ENCODE measurements at places on chromosomes 5 and 9.
A peak's percentile ranks its signal among the peaks of the same experiment; 100 is the strongest.

- DNase-seq, result no peak
These were observed 10.6 kb upstream of the QSOX2 start for GRCh38 chr9:136255896-136256890.

GRCh38 chr5:131495536-131496399 is 139.3 kb downstream of the RAPGEF6 start:
- no peak for DNase-seq

DNA sequence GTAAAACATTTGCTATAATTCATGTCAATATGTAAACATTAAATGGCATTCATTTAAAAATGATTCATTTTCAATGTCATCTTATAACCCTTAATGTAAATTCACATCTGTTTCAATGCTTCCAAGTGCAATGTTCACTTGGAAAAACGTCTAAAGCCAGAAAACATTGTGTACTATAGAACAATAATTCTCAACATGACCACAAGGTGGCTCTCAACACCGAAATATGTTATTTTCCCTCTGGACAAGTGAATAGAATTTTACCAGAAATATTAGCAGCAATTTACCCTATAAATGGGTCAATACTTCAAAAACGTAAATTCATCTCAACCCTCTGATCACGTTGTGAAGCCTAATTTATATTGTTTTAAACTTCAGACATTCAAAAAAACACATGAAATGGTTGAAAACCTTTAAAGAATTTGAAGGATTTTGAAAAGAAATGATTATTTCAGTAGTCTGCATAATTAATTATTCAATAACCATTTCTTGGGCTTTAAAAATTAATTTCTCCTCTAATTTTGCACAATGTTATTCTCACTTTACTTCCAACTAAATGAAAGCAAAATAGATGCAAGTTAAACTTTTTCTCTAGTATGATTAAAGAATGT is 11.0 kb downstream of the CDH10 start:
- no peak for DNase-seq

DNA sequence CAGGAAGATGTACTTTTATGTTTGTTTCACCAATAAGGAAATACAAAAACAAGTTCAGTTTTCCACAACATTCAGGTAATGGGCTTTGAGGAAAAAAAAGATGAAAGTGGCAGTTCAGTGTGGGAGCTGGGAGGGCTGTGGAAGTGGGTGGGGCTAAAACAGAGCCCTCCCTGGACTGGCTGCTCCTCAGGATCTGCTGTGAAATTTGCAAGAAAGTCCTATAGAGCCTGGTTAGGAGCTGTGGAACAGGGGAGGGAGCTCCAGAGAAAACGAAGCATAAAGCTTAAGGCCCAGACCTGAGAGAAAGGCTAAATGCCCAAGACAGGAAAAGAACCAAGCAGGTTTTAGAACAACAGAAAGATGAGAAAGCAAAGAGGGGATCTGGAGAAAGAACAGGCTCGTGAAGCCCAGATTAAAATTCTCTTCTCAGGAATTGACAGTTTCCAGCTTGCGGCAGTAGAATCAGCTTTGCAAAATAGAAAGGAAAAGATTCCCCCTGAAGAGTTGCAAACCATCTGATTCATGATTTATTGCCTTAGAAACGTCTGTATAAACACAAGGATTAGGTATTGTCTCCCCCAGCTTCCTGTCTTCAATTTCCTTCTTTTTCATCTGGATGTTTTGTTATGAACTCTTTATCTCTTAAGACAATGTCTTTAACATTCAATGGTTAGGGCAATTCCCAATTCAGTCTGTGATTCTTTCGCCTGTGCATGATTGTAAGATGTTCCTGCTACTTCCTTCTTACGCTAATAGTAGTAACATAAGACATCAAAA is 26.3 kb upstream of the CRHBP start:
- DNase-seq, result no peak

DNA sequence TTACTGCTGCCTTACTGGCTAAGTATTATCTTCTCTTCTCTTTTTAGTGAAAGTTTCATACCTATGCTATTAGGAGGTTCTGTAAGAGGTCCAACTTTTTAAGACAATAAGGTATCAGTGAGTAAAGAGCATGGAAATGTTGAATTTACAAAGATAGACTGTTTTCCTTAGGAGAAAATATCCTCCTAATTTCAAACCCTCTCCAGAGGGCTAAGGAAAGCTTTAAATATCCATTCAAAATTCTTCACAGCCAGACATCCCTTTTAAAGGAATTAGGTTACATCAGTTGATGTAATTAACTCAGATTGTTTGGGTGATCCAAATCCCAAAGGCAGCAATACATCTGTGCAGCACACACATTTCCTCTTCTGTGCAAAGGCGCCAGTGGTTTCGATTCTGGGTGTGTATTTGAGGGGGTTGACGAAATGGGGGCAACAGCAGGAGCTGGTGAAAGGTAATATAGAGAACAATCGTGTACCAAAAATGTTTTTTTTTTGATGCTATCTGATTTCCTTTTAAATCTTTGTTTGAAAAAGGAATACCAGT is 273.8 kb upstream of the RPS23 start:
- no peak for DNase-seq

DNA sequence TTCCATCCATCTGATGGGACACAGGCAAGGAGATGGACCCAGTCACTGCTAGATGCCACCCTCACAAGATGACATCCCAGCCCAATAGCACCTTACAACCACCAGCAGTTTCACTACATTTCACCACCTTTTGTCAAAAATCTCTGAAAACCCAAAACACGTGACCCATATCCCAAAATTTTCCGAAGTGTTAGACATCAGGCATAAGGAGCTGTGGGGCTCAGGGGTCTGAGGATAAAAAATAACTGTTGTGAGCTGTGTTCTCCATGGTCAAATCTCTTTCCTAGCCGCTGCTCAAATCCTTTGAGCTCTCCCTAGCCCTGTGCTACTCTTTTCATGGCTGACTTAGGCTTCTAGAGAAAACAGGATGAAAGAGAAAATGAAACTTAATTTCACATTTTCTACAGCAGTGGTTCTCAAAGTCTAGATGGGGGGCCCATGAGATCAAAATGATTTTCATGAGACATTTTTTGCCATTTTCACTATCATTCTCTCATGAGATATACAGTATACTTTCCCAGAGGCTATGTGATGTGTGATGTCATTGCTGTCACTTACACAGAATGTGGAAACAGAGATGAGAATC is 40.7 kb downstream of the TIMD4 start:
- DNase-seq, result no peak

GRCh38 chr5:100904259-100904861 is 1.3 kb upstream of the ST8SIA4 start:
- peak; percentile 44 for DNase-seq

DNA sequence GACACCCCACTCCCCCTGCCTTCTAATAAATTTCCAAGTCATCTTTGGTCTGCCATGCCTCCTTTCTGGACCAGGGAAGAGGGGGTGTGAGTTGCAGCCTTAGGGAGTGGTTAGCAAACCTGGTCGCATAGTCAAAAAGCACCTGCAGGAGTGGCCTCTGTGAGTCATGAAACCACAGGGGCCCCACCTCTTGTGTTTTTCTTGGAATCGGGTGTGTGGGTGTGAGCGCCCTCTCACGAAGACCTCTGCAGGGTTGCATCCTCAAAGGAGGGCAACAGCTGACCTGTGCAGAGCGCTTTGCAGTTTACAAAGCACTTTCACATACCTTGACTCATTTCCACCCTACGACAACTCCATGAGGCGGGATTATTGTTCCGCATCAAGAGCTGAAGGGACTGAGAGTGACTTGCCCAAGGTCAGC is 36.8 kb upstream of the TEX48 start:
- DNase-seq, result no peak

- DNase-seq, result peak; percentile 48
These were observed 2.1 kb upstream of the NFIB start for GRCh38 chr9:14315875-14316601.

DNA sequence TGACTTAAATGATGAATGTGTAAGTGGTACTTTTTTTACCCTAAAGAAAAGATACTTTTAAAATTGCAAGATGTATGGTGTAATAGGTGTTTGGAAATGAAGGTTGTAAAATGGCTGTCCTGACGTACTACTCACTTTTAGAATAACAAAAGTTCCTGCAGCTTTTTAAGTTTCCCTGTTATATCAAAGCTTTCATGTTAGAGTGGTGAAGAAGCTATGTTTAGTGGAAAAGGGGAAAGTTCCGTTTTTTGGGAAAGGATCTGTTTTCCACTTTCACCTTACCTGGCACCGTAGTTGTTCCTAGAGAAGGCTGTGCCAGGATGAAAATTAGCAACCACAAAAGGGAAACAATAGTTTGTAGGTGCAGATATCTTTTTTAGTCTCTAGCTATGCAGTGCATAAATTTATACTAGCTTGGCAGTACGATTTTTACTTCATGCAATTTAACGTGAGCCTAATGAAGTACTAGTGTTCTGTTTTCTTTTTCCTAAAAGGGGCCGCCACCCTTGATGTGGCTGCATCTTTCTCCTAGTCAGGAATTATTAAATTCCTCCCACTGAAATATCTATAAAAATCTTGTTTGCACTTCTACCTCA is 1.3 kb downstream of the TNPO1 start:
- no peak for DNase-seq

Data from lower lobe of right lung (tissue), 2 donors.